Tibial nerve (tissue), 4 donors: ENCODE measurements at places on chromosomes 4 and X.

- H3K27ac ChIP-seq, result no peak overlapping the region
- H3K4me1 ChIP-seq, result no peaks in the 10 kb centered on the region
- H3K4me3 ChIP-seq, result no peak overlapping the region
- no peak for DNase-seq
These were observed 103.0 kb downstream of the CPZ start for GRCh38 chr4:8695237-8696219.

DNA sequence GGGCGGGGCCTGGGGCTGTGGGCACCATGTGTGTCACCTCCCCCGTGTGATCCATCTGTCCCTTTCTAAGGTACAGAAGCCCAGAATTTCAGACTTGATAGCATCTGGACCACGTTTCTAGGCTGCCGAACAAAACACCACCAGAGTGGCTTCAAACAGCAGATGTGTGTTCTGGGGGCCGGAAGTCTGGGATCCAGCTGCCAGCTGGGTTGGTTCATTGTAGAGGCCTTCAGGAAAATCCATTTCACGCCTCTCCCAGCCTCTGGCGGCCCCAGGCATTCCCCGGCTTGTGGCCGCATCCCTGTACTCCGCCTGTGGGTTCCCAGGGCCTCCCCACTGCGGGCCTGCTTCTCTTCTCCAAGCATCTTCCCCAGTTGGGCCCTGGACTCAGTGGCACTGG lies 39.6 kb upstream of the GPR78 start:
- H3K27me3 ChIP-seq, result no peaks in the 10 kb centered on the region
- no peaks in the 10 kb centered on the region for H3K4me1 ChIP-seq
- no peak overlapping the region for H3K27ac ChIP-seq
- no peak for DNase-seq
- no peak overlapping the region for H3K4me3 ChIP-seq

DNA sequence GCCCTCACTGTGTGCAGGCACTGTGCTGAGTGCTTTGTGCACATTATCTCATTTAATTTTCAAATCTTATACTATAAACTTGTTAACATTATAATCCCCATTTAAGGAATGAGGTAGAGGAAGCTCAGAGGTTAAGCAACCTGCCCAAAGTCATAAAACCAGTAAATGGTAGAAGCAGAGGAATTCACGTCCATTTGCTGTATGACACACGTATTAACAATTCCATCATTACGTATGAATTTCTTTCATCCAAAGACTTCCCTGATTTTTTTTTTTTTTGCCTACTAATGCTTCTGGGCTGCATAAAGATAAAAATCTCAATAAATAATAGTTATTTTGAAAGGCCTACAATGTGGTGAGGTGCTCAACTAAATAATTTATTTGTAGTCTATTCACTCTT lies 64.5 kb upstream of the H2AZ1 start:
- no peaks in the 10 kb centered on the region for H3K27me3 ChIP-seq
- H3K4me1 ChIP-seq, result no peaks in the 10 kb centered on the region
- no peaks in the 10 kb centered on the region for H3K36me3 ChIP-seq
- H3K4me3 ChIP-seq, result no peak overlapping the region
- DNase-seq, result no peak
- no peak overlapping the region for H3K27ac ChIP-seq

DNA sequence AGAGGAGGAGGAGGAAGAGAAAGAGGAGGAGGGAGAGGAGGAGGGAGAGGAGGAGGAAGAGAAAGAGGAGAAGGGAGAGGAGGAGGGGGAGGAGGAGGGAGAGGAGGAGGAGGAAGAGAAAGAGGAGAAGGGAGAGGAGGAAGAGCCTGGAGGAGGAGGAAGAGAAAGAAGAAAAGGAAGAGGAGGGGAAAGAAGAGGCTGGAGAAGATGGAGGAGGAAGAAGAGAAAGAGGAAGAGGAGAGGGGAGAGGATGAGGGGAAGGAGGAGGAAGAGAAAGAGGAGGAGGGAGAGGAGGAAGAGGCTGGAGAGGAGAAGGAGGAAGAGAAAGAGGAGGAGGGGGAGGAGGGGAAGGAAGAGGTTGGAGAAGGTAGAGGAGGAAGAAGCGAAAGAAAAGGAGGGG lies 46.0 kb upstream of the SHOX start:
- H3K27me3 ChIP-seq, result no peaks in the 10 kb centered on the region
- H3K4me3 ChIP-seq, result no peak overlapping the region
- no peaks in the 10 kb centered on the region for H3K4me1 ChIP-seq
- DNase-seq, result no peak

DNA sequence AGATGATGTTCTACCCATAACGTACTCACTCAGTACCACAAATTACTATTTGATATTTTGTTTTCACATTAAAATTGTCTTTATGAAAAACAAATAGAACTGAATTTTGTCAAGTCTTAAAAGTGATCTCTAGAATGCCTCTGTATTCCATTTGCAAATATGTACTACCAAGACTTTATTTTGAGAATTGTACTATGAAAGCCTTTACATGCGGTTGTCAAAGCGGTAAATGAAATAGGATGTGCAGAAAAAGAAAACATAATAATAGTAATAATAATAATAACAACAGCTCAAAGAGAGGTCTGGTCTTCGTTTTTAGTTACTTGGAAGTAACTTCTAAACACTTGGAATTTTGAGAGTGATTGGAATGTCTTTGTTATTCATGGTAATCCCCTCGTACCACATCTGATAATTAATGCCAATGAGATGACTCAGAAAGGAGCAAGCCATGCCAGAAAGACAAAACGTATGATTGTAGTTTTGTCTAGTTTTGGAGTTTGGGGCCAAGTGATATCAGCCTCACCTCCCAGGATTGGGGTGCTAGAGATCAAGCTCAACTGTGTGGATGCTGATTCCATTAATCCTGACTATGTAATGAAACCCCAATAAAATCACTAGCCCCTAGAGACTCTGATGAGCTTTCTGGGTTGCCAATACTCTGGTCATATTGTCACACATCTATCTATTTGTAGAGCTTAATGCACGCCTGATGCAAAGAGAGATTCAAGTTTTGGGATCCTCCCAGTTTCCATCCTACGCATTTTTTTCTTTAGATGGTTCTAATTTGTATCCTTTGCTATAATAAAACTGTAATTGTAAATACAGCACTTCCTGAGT lies 20.2 kb upstream of the CTSO start:
- H3K27ac ChIP-seq, result no peak overlapping the region
- no peaks in the 10 kb centered on the region for H3K4me1 ChIP-seq
- H3K36me3 ChIP-seq, result no peaks in the 10 kb centered on the region
- H3K4me3 ChIP-seq, result no peak overlapping the region

GRCh38 chr4:37953620-37954293 lies 6.4 kb upstream of the PTTG2 start:
- H3K27ac ChIP-seq, result no peak overlapping the region
- no peaks in the 10 kb centered on the region for H3K27me3 ChIP-seq
- DNase-seq, result no peak

- no peaks in the 10 kb centered on the region for H3K4me1 ChIP-seq
- no peaks in the 10 kb centered on the region for H3K36me3 ChIP-seq
- no peak for DNase-seq
- no peaks in the 10 kb centered on the region for H3K27me3 ChIP-seq
These were observed 40.2 kb upstream of the SULT1B1 start for GRCh38 chr4:69800599-69800998.

DNA sequence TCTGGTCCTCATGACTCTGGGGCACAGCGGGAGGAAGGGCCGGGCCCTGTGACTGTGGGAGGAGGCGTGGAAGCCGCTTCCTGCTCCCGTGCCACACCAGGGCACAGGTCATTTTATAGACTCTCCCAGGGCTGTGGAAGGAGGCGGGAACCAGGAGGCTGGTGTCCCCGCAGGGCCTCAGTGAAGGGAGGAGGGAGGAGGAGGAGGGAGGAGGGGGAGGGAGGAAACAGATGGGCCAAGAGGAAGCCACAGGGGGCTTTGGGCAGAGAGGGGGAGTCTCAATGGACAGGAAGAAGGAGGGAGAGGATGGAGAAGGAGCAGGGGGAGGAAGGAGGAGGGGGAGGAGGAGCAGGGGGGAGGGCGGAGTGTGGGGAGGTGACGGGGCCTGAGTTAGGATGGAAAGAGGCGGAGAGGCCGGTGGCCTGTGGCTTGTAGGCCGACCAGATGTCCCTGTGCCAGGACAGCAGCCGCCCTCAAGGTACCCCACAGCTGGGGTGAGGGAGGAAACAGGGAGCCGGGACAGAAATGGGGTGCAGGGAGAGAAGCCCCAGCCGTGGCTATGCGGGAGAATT lies 6.2 kb upstream of the PLCXD1 start:
- H3K27ac ChIP-seq, result peak overlapping the region; percentile 65
- H3K4me1 ChIP-seq, result peaks cover 19% of the 10 kb centered on the region
- H3K36me3 ChIP-seq, result no peaks in the 10 kb centered on the region
- no peak for DNase-seq

- H3K36me3 ChIP-seq, result no peaks in the 10 kb centered on the region
- H3K4me3 ChIP-seq, result no peak overlapping the region
- H3K27ac ChIP-seq, result no peak overlapping the region
- no peaks in the 10 kb centered on the region for H3K4me1 ChIP-seq
- no peak for DNase-seq
- H3K27me3 ChIP-seq, result no peaks in the 10 kb centered on the region
These were observed 288.5 kb downstream of the USP46 start for GRCh38 chr4:52370576-52370975.
